ENCODE measurements at places on chromosomes 7 and 10.

DNA sequence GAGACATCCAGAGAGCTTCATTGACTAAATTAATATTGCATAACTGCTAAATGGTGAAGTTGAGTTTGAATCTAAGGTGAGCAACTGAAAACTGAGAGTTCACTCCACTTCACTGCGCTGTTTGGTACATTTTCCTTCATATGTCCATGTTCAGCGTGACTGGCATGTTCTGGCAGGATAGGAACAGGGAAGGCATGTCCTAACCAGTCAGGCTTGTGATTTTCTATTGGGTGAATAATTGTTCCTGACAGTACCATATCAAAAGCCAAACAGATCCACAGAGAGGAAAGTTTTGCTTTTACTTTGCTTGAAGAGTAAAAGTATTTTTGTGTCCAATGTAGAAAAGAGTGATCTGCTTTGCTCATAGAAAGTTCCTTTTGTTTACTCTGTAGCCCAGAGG lies 53.2 kb downstream of the WDFY4 start:
- no peak for DNase-seq

- no peak for DNase-seq
Measured at GRCh38 chr7:138247568-138248333, 171.5 kb downstream of the AKR1D1 start.

- DNase-seq = no peak
Measured at GRCh38 chr10:12635127-12635541, 285.8 kb downstream of the CAMK1D start.

DNA sequence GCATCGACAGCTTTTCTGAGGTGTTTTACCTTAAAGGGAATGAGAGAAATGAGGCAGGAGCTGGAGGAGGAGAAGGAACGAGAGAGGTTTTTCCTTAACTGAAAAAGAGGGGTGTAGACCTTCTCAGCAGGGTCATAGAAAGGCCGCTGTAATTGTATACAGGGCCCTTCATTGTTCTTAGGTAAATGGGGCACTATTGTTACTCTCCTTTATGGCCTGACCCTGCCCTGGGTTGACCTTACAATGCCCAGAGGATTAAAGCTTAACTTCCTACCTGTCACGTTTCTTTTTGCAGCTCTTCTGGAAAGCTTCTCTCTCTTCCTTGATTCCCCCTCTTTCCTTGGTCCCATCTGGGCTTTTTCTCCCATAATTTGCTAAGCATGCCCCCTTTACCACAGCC lies 13.7 kb upstream of the PDLIM1 start:
- DNase-seq = no peak

- no peak for DNase-seq
Measured at GRCh38 chr7:11213266-11213665, 239.6 kb downstream of the PHF14 start.

DNA sequence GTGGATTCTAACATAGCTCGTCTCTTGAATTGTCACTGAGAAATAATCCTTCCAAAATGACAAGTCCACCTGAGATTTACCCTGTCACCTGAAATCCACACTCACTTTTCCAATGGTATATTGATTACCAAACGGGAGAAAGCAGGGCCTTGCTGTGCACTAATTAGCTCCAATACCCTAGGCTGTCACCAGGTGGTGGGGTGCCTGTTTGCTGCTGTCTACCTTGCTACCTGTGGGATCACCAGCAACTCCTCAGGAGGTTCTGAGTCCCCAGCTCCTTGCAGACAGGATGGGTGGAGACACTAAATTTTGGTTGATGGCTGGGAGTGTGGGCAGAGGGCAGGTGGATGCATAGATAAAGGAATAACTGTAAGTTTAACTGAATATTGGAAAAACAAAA lies 237.2 kb upstream of the ZNF32 start:
- DNase-seq = no peak

DNA sequence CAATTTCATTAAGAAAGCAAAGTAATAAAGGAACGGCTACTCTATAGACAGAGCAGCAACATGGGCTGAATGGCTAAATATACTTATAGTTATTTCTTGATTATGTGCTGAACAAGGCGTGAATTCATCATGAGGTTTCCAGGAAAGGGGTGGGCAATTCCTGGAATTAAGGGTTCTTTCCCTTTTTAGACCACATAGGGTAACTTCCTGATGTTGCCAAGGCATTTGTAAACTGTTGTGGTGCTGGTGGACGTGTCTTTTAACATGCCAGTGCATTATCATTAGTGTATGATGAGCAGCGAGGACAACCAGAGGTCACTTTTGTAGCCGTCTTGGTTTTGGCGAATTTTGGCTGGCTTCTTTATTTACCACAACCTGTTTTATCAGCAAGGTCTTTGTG lies 28.5 kb upstream of the ZMYND11 start:
- peak; percentile 87 for DNase-seq

DNA sequence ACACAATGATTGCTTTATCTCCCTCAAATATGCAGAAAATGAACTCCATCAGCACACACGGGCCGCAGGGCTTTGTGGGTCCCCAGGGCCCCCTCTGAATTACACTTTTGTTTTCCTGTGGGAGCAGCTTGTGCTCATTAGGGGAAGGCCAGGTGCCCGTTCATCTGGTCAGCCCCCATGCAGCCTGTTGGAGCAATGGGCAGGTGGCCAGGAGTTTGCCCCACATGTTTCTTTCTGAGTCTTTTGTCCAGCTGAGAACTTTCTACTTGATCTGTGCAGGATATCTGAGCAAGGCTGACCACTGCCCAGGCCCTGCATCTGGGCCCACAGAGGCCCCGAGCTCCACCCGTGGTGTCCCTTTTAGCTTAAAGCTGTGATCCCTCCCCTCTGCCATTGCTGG lies 105.3 kb upstream of the FAM20C start:
- no peak for DNase-seq

DNA sequence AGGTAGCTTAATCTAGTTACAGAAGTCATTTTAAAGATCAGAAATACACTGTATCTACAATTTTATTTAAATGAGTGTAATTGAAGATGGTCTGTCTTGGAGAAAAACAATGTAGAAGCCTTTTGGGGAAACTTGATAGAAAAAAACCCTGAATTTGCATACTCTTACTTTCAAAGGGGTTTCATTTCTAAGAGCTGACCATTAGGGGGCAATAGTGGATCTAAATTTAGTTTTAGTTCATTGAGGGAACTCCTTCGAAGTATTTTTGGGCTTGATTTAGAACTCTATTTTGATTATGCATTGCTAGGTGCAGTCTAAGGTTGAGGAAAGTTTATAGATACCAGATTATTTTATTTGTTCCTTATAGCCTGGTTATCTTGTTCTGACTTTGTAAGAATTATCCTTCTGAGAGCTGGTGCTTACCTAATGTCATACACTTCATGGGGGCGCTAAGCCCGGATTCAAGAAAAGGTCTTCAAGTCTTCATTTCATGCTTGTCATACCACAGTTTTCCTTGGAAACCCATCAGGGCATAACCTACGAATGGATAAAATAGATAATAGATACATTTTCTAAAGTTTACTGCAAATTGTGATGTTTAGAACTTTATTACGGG lies 69.1 kb upstream of the MXI1 start:
- DNase-seq = peak; percentile 91

DNA sequence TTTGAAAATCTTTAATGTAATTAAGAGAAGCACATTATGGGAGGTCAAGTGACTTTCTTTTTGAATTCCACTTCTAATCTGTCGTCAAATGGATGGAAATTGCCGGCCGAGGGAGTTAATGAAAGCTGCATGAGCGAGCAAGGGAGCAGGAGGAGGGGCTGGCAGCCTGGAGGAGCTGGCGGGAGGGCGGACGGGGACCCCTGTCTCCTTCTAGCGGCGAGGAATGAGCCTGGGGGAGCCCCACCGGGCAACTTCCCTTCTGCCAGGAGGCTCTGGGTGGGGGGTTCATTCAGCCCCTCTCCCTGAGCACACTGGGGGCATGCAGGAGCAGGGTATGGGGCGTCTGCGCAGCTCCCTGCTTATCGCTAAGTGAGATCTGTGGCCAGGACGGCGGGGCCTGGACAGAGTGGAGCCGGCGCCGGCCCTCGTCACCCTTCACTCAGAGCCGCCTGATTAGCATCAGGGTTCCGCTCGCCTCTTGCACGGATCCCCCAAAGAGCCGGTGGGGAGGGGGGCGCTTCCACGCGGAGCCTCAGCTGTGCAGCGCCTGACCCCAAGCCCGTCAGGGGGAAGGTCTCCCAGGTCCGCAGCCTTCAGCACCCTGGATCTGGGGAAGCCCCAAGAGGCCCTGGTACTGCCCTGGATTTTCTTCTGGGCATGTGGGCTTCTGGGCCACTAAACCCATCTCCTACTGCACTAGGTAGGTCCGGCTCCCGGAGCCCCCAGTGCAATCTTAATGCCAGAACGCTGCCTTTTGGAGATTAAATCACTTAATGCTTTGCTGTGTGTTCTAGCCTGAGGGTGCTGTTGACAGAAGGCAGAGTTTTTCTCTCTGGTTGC lies 680.8 kb downstream of the LRMDA start:
- no peak for DNase-seq

DNA sequence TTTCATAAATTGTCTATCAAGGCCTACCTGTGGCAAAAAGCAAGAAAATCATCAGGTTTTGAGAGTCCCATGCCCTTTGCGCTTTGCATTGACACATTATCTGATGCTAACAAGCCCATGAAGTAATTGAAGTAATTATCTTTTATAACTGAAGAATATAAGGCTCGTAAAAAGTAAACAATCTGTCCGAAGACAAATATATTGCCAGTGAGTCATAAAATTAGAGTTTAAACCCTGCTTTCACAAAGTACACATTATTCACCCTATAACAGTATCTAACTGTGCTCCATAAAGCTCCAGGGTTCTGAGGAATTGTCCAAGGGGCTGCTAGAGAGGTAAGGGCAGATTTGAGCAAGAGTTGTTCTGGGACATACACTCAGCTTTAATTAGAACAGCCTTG lies 102.3 kb upstream of the PPP1R3A start:
- DNase-seq = no peak

DNA sequence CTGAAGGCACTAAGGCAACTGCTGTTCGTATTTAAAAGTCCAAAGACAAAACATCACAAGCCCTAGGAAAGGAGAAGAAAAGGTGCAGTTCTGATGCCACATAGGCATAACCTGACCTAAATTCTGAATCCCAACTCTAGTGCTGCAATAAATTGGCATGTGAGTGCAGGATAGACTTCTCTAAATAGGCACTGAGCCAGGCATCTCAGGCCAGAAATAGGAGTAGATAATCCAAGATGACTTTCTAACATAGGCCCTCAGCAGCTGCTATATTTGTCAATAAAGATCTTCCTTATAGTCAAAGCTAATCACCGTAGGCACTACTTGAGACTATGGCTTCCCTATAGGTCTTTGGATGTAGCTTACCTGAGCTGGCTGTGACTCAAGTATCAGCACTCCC lies 1163.8 kb downstream of the SORCS1 start:
- no peak for DNase-seq

- DNase-seq = no peak
Measured at GRCh38 chr10:128540781-128541761, 414.8 kb upstream of the MKI67 start.

DNA sequence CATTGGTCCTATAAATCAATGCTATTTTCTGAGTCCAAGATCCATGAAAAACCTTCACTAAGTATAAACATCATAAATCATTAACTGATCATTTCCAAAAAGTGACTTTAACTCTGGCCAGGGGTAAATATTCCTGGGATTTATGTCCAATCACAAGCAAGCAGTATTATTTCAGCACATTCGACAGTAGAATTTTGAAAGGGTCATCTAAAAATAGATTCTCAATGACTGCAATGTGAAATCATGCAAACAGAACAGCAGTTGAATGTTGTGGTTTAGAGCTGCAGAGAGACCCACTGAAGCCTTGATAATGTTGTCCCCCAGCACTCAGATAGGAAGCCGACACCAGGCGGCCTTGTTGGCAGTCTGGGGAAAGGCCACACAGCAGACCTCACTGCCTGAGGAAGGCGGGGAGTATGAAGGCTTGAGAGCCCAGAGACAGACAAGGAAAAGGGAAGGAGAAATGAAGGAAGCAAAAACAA lies 38.1 kb downstream of the FAM107B start:
- peak; percentile 46 for DNase-seq

DNA sequence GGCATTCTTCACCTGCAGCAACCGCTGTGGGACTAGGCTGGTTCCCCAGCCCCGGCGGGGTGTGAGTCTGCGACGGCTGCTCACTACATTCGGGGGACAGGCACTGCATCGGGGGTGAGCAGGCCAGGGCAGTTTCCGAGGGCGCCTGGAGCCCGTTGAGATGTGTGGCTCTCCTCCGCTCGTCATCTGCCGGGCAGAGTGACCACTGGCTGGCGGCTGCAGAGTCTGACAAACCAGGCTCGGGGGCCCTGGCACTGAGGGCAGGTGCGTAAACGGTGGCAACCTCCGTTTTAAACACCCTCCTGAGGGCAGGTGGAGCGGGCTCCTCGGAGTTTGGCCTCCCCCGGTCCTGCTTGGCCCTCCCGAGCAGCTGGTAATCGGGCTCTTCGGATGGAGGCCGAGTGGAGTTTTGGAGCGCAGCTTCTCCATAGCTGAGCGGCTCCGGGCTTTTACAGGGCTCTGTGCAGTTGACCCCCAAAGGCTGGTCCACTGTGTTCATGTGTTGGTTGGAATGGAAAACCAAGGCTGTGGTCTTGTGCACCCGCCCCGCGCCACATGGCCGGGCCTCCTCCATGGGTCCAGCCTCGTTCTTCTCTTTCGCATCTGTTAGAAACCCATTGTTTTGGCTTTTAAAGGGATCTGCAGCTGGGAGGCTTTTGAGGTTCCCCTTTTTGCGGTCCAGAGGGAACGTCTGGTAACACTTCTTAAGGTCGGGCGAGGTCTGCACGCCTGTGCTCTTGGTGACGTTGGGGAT lies 20.9 kb downstream of the INSYN2A start:
- no peak for DNase-seq

GRCh38 chr7:24422441-24423010 lies 138.5 kb downstream of the NPY start:
- no peak for DNase-seq

GRCh38 chr10:8043569-8044306 lies 10.8 kb upstream of the GATA3 start:
- DNase-seq = no peak

DNA sequence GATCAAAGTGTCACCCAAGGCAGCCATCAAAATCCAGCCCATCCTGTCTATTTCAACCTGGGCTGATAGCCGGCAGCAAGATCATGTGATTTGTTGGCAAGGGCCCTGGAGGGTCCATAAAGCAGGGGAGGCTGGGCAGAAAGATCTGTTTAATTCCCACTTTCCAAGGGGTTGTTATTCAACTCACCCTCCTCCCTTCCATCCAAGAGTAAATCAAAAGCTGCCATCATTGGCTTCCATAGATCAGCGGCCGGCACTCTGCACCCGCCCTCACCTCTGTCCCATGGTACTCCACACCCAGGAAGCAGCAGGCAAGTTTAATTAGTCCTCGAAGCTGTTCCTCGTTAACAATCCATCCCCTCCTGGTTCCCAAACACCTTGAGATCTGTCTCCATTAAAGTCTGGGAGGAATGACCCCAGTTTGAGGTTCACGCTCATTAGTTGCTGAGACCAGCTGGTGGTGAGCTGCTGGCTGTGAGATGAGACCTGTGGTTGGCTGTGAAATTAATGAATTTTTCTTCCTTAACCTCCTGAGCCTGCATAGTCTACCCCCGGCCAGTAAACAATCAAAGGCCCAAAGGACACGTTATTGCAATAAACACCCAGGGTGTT lies 120.6 kb upstream of the CHST15 start:
- no peak for DNase-seq
